ENCODE measurements at places on chromosomes 5 and 9.

DNA sequence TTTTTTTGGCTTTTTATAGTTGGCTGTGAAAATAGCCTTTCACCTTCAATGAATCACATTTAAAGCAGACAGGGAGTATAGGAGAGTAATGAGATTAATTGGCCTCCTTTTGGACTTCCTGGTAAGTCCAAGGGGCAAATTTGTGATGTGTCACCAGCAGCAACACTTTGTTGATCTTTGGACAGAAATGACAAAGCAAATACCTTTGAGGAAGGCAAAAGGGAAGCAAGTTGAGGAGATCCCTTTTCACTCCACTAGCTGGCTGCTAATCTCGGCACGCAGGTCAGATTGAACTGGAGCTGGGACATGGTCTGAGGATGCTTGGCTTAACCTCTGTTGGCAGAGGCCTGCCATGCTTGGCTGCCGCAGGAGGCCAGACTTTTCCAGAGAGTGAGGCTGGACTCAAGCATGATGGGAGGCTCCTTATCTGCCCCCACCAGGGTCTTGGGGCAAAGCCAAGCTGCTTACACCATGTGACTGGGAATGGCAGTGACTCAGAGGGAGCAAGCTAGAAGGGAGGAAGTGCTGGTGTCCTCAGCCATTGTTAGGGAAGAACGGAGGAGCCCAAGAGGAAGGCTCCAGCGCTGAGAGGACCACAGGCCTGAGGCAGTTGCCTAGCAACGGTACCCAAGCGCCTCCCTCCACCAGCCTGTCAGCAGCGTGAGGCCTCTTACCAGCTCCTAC lies 174.5 kb upstream of the MAP1B start:
- DNase-seq = peak; percentile 95

DNA sequence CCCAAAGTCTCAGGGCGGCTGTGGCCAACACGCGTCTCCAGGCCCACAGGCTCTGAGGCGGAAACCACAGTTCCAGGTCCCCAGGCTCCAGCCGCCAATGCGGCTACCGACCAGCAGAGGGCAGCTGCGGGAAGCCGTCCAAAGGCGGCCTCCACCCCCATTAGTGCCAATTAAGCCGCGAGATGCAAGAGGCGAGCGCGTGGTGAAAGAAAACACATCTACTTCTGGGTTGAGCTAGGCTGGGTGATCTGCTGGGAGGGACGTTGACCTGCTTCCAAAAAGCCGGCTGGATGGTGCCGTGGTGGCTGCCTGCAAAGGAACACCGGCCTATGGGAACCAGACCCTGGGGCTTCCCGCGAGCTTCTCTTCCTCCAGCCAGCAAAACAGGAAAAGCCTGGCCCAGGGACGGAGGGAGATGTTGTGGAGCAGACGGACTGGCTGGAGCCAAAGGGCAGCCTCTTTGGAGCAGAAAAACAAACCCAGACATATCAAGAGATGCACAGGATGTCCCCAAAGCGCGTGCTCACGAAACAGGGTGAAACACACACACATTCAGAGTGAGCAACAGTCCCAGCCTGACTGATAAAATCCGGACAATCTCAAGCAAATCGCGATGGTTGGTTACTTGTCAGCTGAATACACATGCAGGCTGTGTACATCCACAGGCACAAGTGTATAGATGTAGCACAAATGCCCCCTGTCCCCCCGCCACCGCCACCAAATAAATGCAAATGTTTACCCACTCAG lies 187.1 kb upstream of the BRINP1 start:
- peak; percentile 92 for DNase-seq

- DNase-seq = no peak
Measured at GRCh38 chr5:116023619-116024018, 8.7 kb upstream of the ARL14EPL start.

DNA sequence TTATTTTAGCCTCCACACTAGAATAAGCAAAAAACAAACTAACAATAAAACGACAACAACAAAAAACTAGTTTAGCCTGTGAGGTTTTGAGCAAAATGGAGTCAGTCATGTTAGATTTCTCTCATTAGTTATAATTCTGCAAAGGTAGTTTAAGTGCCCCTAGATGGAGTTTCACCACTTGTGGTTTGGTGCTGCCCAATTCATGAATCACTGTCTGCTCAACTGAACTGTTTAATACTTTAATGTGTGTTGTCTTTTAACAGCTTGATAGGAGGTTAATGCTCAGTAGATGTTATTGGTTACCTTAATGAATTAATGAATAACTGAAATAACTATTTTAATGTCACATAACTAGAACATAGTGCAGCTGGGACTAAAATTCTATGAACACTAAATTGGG lies 3.5 kb upstream of the PLAA start:
- DNase-seq = no peak

- no peak for DNase-seq
Measured at GRCh38 chr9:13791816-13792215, 512.3 kb upstream of the MPDZ start.

- no peak for DNase-seq
Measured at GRCh38 chr5:3694819-3695218, 99.2 kb downstream of the IRX1 start.

DNA sequence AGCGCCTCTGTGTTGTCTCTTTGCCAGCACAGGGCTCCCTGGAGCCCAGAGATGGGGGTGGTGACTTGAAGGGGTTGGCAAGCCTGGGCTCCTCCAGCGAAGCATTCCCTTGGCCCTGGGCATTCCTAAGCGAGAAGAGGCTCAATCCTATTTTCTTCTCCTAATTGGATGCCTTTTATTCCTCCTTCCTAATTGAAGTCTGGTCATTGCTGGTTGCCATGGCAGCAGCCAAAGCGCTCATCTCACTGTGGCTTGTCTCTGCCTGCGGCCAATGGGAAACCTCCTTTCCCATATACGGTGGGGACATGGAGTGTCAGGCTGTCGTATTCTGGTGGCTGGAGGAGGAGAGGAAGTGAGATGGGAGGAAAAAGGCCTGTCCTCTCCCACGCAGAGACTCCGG lies 52.3 kb upstream of the RARS1 start:
- DNase-seq = no peak

DNA sequence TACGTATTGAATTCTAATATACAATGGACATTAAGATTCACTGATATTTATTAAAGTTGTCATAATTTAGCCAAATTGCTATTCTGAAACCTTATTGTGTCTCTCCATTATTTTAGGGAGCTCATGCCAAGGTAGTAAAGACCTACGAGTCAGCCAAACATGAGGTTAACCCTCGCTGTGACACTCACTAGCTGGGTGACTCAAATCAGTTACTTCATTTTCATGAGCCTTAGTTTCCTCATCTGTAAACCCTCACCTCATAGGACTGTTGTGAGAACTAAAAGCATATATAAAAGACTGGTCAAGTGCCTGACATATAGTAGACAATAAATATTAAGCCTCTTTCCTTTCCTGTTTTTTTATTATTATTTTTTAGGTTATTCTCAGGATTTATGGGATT lies 44.0 kb upstream of the PCA3 start:
- no peak for DNase-seq

- peak; percentile 80 for DNase-seq
Measured at GRCh38 chr5:179302499-179303185, 42.6 kb downstream of the ADAMTS2 start.

DNA sequence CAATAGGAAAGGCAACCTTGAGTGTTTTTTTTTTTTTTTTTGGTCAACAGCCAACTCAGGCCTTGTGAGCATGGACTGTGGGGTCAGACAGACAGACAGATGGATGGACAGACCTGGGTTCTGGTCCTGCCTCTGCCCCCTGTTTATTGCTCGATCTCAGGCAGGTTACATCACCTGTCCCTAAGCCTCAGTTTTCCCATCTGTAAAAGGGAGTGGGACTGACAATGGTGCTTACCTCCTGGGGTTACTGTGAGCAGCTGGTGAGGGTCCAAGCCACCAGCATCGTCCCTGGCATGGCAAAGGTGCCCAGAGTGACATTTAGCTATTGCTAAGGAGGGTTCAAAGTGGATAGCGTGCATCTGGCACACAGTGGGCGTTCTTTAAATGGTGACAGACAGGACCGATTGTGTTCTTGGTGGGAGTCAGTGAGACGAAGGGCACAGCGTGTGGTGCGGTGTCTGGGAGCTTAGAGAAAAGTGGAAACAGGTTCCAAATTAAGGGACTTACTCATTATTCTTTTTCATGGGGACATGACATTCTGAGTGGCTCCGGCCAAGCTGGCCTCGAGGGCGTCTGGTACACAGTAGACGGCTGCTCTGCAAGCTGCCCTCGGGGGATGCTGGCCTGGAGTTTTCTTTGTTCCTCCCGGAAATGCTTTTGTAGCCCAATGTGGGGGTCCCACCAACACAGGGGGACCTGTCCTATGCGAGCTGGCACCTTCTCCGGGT lies 72.1 kb downstream of the COL27A1 start:
- DNase-seq = no peak

DNA sequence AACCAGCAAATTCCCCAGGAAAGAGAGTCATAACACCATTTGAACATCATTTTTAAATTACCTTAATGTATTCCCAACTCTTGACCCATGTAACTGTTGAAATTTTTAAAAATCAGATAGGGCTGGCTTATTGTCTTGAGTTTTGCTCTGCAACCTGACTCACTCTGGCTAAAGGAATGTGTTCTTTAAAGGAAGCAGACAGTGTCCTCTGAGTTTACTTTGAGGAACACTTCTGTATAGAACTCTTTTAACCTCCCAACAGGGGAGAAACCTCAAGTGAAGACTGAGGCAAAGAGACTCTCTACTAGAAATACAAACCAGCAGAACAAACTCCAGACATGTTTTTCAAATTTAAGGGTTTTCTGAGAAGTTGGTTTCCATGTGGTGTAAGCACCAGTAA lies 248.9 kb downstream of the CWC27 start:
- no peak for DNase-seq

- no peak for DNase-seq
Measured at GRCh38 chr5:61132559-61132958, 29.7 kb downstream of the SMIM15 start.

DNA sequence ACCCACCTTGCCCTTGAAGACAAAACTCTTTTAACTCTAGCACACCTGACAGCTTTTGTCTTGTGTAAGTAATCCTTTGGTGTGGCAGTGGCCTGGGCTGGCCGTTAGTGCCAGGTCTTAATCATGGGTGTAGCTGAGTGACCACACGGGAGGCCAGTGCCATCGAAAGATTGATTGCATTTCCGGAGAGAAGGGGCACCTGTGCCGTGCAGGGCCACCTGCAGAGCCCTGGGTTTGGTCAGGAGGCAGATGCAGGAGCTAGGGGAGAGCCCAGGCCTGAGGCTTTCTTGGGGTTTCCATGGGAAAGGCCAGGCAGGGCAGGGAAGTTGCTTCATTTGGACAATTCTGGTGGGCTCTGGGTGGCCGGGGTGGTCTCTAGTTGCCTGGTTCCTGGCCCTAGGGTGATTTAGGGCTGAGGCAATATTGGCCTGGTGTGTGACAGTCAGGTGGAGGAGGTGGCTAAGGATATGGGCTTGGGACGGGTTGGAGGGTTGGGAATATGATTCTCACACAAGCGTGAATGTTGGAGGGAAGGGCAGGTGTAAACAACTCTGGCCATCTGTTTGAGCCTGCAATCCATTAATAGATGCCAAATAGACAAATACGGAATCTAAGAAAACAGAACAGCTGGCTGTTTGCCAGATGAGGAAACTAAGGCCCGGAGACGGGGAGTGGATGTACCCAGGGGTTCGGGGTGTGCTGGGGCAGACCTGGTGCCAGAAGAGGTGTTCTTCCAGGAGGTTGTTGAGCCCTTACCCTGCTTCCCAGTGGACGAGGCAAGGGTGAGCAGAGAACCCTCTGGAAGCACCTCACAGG lies 4.6 kb downstream of the DBH start:
- no peak for DNase-seq

DNA sequence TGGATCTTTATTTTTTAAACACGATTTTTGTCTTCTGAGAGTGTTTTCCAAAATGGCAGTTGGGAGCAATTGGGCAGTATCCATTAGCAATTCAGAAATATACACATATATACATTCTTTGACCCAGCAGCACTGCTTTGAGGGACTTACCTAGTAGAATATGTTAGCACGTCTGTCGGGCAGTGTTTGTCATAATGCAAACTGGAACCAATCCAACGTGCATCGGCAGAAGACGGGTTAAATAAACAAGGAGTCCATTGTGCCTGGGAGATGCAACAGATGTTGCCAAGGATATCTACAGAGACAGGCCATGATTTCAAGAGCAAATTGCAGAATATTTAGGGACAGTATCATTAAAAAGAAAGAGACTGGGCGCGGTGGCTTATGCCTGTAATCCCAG lies 107.0 kb downstream of the COL5A1 start:
- DNase-seq = no peak

GRCh38 chr9:124032247-124032646 lies 20.7 kb downstream of the LHX2 start:
- DNase-seq = peak; percentile 69

GRCh38 chr5:4058899-4059298 lies 463.3 kb downstream of the IRX1 start:
- peak; percentile 86 for DNase-seq

DNA sequence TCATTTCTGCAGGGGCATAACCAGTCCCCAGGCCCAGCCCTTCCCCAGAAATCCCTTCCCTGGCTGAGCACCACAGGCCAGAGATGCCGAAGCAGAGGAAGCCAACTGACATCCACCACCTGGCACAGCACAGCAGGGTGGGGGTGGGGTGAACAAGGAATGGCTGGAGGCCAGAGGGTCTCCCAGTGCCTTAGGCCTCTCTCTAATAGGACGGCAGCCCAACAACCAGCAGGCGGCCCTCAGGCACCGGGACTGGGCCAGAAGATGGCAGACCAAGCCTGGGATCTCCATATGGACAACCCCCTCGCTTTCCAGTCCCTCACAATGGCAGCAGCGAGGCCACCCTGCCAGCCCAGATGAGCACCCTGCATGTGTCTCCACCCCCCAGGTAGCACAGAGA lies 13.2 kb downstream of the PDLIM4 start:
- DNase-seq = no peak

- no peak for DNase-seq
Measured at GRCh38 chr9:136687721-136688223, 515 bp upstream of the AGPAT2 start.

- DNase-seq = peak; percentile 36
Measured at GRCh38 chr5:179387151-179388110, 42.2 kb upstream of the ADAMTS2 start.

DNA sequence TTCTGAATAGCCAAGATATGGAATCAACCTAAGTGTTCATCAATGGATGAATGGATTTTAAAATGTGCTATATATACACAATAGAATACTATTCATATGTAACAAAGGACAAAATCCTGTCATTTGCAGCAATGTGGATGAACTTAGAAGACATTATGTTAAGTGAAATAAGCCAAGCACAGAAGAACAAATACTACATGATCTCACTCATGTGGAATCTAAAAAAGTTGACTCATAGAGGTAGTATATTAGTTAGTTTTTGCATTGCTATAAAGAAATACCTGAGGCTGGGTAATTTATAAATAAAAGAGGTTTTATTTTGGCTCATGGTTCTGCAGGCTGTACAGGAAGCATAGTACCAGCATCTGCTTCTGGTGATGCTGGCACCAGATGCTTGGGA lies 8.1 kb downstream of the CATSPER3 start:
- no peak for DNase-seq

GRCh38 chr9:72440992-72441847 lies 76.2 kb upstream of the ZFAND5 start:
- no peak for DNase-seq

All from posterior vena cava (tissue), 2 donors.